Stimulated activated CD8-positive, alpha-beta memory T cell treated with anti-CD3 and anti-CD28 coated beads, Interleukin-7, amount 100 ng/mL, for 24 hours (primary cell): ENCODE measurements at places on chromosomes 6 and 20.

- DNase-seq, result no peak
These were observed 20.9 kb upstream of the PLCG1 start for GRCh38 chr20:41116282-41116956.

- DNase-seq, result no peak
These were observed 17.5 kb downstream of the ACSS1 start for GRCh38 chr20:25040438-25040831.

GRCh38 chr6:130583268-130583667 lies 217.5 kb downstream of the TMEM200A start:
- DNase-seq, result no peak

DNA sequence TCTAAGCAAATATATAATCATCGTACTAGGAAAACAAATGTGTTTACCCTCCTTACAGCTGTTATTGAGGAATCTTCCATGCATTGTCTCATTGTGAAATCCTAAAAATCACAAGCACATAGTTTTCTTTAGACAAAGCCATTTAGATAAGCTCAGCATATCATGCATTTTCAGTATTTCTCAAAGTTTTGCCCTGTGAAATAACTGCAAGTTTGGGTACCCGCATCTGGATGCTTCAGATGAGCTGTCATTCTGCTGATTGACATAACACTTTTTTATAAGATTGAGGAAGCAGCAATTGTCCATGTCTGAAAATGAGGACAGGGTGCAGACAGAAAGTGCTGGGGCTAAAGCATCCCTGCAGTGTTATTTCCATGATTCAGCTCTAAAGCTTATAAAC lies 96.2 kb downstream of the IYD start:
- DNase-seq, result no peak

GRCh38 chr6:9896806-9897205 lies 518.1 kb downstream of the TFAP2A start:
- DNase-seq, result no peak

- no peak for DNase-seq
These were observed 2.7 kb downstream of the EPB41L2 start for GRCh38 chr6:131060311-131060710.

DNA sequence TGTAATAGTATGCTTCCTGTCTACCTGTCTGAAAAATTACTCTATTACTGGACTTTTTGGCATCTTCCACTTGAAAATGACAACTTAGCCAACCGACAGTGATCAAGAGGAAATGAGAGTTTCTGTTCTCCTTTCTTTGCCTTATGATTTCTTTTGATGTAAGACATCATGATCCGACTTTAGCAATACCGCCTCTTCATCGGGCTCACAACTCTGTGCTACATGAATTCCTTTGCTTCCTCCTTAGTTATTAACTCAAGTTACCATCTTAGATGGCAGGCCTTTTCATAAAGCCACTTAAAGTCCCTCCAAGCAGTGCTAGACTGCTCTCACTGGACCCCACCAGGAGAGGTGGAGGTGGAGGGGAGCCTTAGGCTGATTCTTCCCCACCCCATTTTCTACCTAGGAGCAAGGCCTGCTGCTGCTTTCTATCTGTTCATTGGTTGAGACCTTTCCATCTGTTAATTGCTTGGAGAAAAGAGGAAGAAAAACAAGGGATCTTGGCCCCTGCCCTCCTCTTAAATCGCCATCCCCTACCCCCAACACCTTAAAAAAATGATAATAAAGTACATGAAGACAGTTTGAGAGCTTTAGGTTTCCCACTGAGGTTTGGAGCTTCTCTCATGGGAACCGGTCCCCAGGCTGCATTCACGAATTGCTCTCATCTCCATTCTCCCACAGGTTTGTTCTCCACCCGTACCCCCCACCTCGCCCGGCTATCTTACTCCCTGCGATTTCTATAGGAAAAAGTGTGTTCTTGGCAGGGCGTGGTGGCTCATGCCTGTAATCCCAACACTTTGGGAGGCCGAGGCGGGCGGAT lies 21.6 kb upstream of the MCM3 start:
- DNase-seq, result no peak

DNA sequence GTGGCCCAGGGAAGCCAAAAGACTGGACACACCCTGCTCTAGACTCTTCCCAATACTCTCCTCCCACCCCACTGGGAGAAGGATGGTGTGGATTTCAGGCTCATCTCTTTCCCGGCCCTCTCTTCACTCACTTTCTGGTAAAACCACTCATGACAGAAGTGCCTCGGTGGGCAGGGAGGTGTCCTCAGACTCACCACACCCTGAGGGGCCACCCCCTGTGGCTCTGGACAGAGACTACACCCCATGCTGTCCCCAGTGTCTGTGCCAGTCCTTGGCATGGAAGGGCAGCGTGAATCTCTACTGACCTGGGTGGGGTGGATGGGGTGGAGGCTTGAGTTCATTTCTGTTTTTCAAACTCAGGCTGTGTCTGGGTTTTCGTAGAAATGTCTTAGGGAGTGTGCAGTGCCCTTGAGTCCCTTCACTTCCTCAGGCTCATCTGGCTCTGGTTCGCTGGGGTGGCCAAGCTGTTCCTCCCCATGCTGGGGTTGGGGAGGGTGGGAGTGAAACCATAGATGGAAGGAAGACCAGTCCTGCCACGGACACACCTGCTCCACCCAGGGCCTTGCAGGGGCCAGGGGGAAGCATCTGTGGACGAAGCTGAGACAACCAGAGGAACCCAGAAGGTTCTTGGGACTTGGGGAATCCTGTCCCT lies 59.1 kb downstream of the EZR start:
- no peak for DNase-seq
